ENCODE measurements at places on chromosomes 1 and 21. TPM values are rescaled to one million over a fixed set of nuclear protein-coding genes. Genes with fewer than 3 reads are reported as not detected.

SUSD4 gene
- 0.85 TPM for total RNA-seq

S100A1 gene
- 1.2 TPM for total RNA-seq

EVA1B gene
- 85.2 TPM for total RNA-seq

OR10J1 gene
- total RNA-seq = not detected

CBR3 gene
- 3.5 TPM for total RNA-seq

HENMT1 gene
- 10.8 TPM for total RNA-seq

GBP2 gene
- 0.56 TPM for total RNA-seq

GRHL3 gene
- not detected for total RNA-seq

ZBTB8A gene
- 11.8 TPM for total RNA-seq

C8A gene
- total RNA-seq = not detected

DNA sequence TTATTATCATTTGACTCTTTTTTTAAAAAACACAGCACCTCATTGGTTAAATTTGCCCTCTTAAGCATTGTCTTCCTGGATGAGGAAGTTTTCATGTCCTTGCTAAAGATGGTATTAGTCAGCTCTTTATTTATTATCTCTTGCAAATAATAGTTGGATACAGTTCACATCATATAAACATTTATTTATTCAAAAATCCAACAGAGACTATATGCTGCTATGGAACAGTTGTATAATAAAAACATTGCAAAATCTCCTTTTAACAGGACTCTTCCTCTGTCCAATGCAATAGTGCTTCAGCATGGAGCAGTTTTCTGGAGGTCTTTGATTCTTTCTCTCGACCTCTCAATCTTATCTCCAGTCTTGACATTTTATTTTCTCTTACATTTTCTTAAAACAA, 49.5 kb upstream of the VCAM1 start:
- H3K4me1 ChIP-seq = peaks cover 6% of the 10 kb centered on the region
- H3K27me3 ChIP-seq = peaks cover 3% of the 10 kb centered on the region
- DNase-seq = no peak

GRCh38 chr1:29523136-29523535, 286.8 kb downstream of the PTPRU start:
- no peak overlapping the region for H3K4me3 ChIP-seq
- no peaks in the 10 kb centered on the region for H3K4me1 ChIP-seq
- H3K27me3 ChIP-seq = peaks cover 33% of the 10 kb centered on the region
- no peaks in the 10 kb centered on the region for H3K36me3 ChIP-seq

DNA sequence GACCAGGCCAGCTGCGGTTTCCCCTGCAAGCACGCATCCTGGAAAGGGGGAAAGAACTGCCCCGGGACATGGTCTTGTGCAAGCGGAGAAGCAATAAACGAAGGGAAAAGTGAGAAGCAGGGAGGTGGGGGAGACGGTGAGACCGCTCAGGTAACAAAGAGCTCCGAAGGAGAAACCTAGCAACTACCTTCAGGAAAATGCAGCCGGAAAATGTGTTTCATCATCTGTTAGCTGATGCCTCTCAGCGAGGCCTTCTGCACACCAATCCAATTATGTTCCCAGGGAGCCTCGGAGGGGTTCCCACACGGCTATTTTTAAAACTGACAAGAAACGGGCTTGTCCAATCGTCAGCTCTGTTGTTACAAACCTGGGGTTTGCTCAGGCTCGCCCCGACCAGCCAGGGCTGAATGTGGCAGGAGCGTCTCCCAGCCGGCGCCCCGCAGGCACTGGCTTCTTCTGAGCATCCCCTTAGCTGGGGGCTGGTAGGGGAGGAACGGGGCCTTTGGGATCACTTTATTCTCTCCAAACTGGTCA, 3.4 kb downstream of the RIPK4 start:
- peak overlapping the region; percentile 42 for H3K4me3 ChIP-seq
- peak overlapping the region; percentile 78 for H3K27ac ChIP-seq
- no peaks in the 10 kb centered on the region for H3K36me3 ChIP-seq
- peak; percentile 57 for DNase-seq
- peaks cover 84% of the 10 kb centered on the region for H3K4me1 ChIP-seq

GRCh38 chr1:180742663-180743062, 110.8 kb downstream of the XPR1 start:
- peaks cover 10% of the 10 kb centered on the region for H3K36me3 ChIP-seq
- no peak overlapping the region for H3K4me3 ChIP-seq
- H3K4me1 ChIP-seq = no peaks in the 10 kb centered on the region
- no peak for DNase-seq

DNA sequence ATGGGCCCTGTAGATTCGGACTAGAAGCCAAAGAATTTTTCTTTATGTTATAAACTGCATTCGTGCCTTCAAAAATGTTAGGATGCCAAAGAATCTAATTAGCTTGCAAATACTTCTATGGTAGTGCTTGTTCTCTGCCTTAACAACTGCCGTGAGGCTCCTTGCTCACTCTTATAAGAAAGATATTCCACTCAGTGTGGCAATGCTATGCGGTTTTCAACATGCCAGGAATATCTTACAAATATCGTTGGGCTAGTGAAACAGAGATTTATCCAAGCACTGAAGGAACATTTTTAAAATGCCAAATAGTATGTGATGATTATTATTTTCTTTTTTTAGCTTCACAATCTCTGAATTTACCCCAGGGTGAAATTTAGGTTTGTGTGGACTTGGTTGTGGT, 198.2 kb downstream of the GREM2 start:
- H3K27ac ChIP-seq = peak overlapping the region; percentile 75
- no peaks in the 10 kb centered on the region for H3K36me3 ChIP-seq

DNA sequence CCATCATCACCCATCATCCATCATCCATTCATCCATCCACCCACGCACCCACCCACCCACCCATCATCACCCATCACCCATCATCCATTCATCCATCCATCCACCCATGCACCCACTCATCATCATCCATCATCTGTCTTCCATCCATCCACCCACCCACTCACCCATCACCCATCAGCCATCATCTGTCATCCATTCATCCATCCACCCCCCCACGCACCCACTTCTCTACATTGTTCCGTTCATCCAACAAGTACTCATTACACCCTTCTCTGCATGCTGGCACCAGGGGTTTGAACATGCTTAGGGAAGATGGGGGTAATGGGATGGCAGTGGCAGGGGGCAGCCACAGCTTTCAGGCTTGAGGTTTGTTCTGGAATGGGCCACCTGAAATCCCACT, 82.1 kb downstream of the ADARB1 start:
- no peaks in the 10 kb centered on the region for H3K27me3 ChIP-seq
- DNase-seq = no peak
- peaks cover 46% of the 10 kb centered on the region for H3K4me1 ChIP-seq

GRCh38 chr21:41901099-41901498, 22.0 kb upstream of the PRDM15 start:
- H3K27ac ChIP-seq = no peak overlapping the region
- H3K36me3 ChIP-seq = peaks cover 38% of the 10 kb centered on the region
- H3K4me1 ChIP-seq = peaks cover 15% of the 10 kb centered on the region

GRCh38 chr21:36395353-36396111, 10.3 kb downstream of the CHAF1B start:
- no peaks in the 10 kb centered on the region for H3K4me1 ChIP-seq
- H3K4me3 ChIP-seq = no peak overlapping the region
- no peak for DNase-seq

DNA sequence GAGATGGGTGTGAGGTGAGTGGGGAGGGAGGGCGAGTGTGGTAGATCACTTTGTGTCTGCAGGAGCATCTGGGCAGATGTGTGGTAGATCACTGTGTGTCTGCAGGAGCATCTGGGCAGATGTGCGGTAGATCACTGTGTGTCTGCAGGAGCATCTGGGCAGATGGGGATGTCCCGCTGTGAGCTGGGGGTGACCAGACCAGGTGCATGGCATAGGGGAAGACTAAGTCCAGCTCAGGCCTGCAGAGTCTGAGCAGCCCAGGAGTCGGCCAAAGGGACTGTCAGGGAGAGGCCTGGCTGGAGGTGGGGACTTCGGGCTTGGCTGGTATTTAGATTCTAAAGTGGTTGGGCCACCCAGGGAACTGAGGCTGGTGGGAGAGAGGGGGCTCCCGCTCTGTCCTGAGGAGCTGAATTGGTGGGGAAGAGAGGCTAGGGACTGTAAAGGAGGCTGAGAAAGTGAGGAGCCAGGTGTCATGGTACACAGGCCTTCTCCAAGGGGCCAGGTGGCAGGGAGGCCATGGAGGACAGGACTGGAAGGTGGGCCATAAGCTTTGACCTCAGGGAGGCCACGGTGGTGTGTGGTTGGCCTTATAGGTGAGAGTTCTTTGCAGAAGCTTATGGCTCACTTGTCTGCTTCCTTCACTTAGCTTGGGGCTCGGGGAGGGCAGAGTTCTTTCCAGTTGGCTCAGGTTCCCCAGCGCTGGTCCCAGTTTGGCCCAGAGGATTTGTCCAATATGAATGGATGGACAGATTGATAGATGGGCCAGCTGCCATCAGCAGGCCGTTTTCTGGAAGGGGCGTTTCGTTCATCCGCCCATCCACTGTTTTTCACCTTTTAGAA, 15.6 kb downstream of the ZNF362 start:
- no peaks in the 10 kb centered on the region for H3K27me3 ChIP-seq
- no peak overlapping the region for H3K4me3 ChIP-seq
- H3K27ac ChIP-seq = peak overlapping the region; percentile 52
- H3K36me3 ChIP-seq = peaks cover 8% of the 10 kb centered on the region

- DNase-seq = no peak
- no peaks in the 10 kb centered on the region for H3K4me1 ChIP-seq
- no peak overlapping the region for H3K27ac ChIP-seq
- no peak overlapping the region for H3K4me3 ChIP-seq
- H3K36me3 ChIP-seq = peaks cover 3% of the 10 kb centered on the region
These were observed 14.0 kb upstream of the DISC1 start for GRCh38 chr1:231612393-231613089.

- no peaks in the 10 kb centered on the region for H3K27me3 ChIP-seq
- no peaks in the 10 kb centered on the region for H3K36me3 ChIP-seq
- DNase-seq = no peak
- H3K27ac ChIP-seq = no peak overlapping the region
- H3K4me3 ChIP-seq = no peak overlapping the region
- peaks cover 3% of the 10 kb centered on the region for H3K4me1 ChIP-seq
These were observed 13.9 kb upstream of the RERE start for GRCh38 chr1:8831340-8831739.

DNA sequence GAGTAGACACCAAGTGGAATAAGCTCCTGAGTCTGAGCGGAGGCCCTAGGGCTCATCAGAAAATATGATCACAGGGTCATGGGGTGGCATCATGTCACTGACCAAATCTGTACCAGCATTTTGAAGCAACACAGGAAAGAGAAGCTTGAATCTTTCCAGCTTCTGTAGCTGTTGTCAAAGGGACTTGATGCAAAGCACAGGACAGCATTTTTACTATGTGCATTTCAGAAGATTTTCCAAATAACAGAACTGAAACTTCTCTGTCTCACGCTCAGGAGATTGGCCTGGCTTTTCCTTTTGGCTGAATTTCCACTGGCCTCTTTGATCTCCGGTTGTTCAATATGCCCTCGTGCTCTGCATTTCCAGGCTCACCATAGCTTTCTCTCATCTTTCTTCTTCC, 127.2 kb upstream of the ATP1B1 start:
- H3K4me1 ChIP-seq = no peaks in the 10 kb centered on the region
- no peak overlapping the region for H3K27ac ChIP-seq
- H3K4me3 ChIP-seq = no peak overlapping the region
- no peaks in the 10 kb centered on the region for H3K36me3 ChIP-seq
- DNase-seq = no peak
- no peaks in the 10 kb centered on the region for H3K27me3 ChIP-seq

- DNase-seq = no peak
- H3K4me1 ChIP-seq = no peaks in the 10 kb centered on the region
- H3K4me3 ChIP-seq = no peak overlapping the region
- H3K27ac ChIP-seq = no peak overlapping the region
- H3K36me3 ChIP-seq = peaks cover 4% of the 10 kb centered on the region
These were observed 10.5 kb downstream of the C1orf115 start for GRCh38 chr1:220700556-220701179.

DNA sequence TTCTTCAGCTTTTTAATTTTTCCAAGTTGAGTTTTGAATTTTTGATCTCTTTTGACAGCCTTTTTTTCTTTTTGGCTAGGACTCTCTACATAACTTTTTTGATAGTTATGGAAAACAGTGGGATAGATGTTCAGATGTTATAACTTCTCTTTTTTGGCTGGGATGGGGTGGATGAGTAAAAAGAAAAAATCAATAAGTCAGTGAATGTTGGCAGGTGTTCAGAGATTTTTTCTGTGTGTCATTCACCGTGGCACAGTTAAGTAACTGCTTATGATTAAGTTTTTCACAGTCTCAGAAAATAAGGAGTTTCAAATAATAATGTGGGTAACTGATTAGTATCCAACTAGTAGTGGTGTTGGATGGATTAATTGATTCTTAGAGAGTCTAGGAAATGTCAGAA, 24.0 kb downstream of the HS2ST1 start:
- H3K27me3 ChIP-seq = no peaks in the 10 kb centered on the region
- H3K36me3 ChIP-seq = no peaks in the 10 kb centered on the region
- peaks cover 15% of the 10 kb centered on the region for H3K4me1 ChIP-seq
- H3K4me3 ChIP-seq = no peak overlapping the region
- no peak for DNase-seq

DNA sequence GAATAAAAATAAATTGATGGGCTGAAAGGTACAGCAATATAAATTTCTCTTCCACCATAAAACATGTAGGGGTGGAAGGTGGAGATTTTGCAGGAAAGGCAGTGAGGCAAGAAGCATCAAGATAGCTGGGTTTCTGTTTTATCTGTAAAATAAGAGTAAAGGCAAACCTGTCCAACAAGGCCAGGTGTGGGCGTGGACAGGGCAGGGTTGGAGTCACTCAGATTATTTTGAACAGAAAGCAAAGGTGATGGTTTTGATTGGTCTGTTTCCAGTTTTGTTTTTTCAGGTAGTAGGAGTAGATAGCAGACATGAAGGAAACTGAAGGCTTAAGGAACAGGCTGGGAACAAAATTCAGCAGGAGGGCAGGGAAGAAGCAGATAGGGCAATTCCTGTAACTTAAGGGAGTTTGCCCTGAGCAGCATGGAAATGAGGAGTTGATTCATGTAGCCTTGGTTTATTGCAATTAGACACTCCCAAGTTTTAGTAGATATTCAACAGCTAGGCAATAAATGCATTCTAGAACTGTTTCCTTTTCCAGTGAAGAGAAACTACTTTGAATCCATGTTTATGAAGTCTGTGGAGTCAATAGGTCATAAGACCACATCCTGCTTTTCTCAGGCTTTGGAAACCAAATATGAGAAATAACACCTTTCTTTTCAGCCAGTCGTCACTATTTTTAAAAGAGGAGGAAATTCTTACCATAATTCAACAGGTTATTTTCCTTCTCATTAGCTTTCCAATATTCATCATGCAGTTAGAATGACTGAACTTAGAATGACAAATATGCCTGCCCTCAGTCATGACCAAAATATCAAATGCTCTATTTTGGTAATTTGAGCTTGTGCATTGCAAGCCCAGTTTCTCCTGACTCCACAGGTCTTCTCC, 38.7 kb upstream of the CD55 start:
- no peaks in the 10 kb centered on the region for H3K27me3 ChIP-seq
- H3K4me3 ChIP-seq = no peak overlapping the region
- no peak for DNase-seq
